Right renal cortex interstitium (tissue), 3 donors: ENCODE measurements at places on chromosomes 7 and 10.

GRCh38 chr7:2526659-2527504, 7.3 kb downstream of the LFNG start:
- no peak for DNase-seq

DNA sequence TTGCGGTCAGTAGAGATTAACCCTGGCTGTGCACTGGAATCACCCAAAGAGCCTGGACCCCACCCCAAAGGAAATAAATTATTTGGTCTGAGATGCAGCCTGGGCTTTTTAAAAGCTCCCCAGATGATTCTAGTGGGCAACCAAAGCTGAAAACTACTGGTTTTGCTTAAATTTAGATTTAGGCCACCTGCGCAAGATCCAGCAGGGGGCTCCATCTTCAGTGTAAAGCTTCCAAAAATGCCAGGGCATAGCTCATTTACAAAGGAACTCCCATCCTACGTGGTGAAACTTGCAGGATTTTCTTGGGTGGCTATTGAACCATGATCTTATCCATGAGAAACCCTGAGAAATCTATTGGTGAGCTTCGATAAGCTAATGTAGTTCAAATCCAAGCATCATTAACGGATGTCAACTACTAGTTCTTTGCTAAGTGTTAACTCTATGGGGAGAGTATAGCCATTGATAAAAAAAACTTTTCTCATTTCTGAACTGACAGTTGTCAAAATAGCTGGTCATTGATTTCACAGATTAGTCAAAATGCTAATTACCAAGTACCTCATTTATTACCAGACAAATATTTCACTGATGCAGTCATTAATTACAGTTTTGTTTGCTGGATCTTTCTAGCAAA, 315.3 kb downstream of the LHFPL3 start:
- DNase-seq, result no peak

DNA sequence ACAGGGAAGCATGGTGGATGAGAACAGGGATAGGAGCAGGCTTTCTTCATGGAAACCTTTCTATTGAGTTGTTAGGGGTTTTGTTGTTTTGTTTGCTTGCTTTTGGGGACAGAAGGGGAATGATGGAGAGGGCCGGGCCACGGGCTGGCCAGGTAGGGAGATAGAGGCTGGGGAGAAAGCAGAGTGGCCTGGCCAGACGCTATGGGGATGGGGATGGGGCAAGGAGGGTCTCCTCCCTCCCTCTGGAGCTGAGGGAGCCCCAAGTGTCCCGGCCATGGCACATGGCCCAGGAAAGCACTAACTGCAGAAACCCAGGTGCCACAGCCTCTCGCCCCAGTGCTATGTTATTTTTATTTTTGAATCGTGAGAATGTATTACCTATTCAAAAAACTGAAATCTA, 10.0 kb downstream of the AOC1 start:
- DNase-seq, result no peak

- no peak for DNase-seq
Measured at GRCh38 chr10:52121688-52122087, 192.4 kb upstream of the DKK1 start.

DNA sequence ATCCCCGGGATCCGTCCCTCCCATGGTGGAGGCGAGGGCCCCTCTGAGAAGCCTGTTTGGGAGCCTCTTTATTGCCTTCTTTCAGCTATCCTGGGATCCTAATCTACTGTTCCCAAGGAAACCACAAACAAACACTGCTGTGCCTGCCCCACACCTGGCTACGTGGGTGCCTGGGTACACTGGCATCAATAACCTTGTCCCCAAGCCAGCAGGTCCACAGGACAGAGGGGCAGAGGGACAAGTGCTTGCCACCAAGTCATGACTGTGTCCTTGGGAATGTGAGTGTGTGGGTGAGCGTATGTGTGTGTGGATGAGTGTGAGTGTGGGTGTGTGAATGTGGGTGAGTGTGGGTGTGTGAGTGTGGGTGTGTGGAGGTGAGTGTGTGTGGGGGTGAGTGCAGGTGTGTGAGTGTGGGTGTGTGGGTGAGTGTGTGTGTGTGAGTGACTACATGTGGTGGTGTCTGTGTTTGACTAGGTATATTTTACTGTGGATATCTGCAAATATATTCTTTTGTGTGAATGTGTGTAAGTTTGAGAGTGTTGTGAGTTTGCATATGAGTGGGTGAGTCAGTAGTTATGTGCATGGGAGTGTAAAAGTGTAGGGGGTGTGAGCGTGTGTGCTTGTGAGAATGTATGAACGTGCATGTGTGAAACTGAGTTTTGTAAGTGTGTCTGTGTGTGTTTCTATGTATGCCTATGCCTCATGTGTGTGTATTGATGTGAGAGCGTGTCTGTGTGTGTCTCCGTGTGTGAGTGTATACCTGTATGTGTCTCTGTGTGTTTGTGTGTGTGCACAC, 96.1 kb downstream of the TNS3 start:
- DNase-seq, result no peak

DNA sequence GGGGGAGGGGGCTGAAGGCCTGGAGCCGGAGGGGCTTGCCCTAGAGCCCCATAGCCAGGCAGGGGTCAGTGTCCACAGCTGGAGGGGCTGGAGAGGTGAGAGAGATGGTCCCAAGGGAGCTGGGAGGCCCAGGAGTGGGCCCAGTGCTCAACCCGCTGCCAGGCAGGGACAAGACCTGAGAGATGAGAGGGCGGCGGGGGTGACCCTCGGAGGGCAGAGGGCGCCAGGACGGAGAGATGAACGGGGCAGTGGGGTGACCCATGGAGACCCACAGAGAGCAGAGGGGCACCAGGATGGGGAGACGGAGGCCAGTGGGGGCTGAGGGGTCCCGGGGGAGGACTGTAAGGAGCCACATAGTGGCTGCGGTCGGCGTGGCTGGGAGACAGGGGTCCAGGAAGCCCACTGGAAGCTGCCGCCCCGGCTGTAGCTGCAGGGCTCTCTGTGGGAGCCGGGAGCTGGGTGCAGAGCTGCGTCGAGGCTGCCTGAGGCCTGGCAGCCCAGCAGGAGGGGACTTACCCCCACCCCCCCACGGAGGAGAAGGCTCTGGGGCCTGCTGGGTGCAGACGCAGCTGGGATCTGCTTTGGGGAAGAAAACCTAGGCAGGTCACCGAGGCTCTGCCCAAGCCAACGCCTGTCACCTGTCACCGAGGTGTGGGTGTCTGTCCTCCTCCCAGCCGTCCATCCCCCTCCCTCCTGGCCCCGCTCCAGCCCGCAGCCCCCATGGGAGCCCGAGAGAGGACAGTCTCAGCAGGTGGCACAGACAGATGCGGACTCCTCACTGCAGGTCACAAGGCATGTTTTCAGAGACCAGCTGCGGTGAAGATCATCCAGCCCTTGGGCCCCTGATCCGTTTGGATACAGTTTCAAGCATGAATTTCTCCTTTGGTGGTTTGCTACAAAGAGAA, 25.1 kb downstream of the PWWP2B start:
- no peak for DNase-seq

- DNase-seq, result no peak
Measured at GRCh38 chr10:59891349-59891748, 15.0 kb downstream of the CCDC6 start.
